ENCODE measurements at places on chromosomes 13 and 19.

- DNase-seq, result no peak
Measured at GRCh38 chr19:29404015-29404414, 121.8 kb upstream of the VSTM2B start.

- no peak for DNase-seq
Measured at GRCh38 chr19:12331211-12331941, 2.1 kb downstream of the ZNF563 start.

DNA sequence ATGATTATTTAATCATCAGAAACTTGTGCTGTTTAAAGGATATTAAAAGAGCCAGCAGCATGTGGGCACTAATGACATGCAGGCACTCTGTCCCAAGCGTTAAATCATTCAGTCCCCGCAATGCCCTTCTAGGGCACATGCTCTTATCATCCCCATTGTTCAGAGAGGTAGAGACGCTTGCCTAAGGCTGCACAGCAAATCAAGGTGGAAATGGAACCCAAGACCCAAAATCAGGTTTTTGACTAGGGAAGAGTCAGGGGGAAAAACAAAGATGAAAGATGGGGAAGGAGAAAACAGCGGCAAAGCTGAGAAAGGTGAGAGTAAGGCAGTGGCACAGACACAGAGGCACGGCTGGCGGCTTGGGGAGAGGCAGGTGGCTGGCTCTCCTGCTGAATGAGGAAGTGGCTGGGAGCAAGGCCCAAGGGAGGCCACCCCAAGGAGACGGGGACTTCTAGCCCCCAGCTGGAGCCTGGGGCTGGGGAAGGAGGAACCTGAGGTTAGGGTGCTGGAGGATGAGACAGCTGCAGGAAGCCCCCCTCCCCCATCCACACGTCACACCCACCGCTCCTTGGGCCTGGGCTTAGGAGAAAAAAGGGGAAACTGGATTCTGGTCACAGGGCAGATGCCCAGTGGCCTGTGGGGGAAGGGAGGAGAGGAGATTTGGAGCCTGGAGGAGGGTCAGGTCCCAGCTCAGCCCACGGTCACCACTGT is 1.0 kb upstream of the TYROBP start:
- no peak for DNase-seq

DNA sequence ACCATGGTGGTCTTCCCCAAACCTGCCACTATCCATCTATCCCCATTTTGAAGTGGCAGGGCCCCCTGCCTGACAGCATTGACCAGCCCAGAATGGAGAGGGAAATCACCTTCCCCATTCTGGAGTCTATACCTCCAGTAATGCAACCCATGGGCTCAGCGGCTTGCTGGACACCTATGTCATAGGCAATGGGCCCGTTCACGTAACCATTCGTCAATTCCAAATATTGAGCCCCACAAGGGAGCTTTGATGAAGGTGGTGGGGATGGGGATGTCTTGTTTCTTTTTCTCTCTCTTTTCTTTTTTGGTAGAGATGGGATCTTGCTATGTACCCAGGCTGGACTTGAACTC is 63.1 kb downstream of the AP1M1 start:
- no peak for DNase-seq

DNA sequence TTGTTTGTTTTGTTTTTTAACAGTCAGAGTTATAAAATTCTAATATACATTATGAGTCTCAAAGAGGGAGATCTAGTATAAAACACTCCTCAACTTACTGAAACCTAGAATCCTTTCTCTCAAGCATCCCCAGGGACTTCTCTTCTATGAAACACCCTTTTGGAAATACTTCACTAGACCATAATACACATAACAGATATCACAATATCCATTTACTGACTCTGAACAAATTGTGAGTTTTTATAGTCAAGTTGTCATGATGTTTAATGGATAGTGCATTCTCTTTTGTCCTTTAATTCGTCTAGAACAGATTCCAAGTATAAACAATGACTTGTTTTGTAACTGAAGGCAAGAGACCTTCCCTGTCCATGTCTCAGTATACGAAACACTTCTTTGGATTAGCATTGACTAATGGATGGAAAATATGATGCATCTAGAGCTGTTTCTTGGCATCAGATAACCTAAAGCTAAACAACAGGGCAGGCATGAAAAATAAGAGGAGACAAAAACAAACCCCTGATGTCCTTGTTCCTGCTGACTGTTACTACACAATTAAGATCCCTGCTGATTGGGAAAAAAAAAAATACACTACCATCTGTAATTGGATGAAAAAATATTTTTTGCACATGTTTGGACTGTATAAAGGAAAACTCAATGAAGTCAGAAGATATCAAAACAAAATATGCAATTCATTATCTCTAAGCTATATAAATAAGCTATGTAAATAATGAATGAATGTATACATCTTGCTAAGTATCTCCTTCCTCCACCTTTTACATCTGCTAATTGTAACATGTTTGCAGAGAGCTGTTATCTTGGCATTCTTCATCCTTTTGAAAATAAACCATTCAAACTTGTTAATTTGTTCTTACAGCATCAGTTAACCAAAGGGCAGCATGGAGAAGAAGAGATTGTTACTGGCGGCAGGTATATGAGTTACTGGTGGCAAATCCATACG is 214.2 kb downstream of the LACC1 start:
- DNase-seq, result no peak

GRCh38 chr19:6235031-6235951 is 44.5 kb downstream of the MLLT1 start:
- no peak for DNase-seq

DNA sequence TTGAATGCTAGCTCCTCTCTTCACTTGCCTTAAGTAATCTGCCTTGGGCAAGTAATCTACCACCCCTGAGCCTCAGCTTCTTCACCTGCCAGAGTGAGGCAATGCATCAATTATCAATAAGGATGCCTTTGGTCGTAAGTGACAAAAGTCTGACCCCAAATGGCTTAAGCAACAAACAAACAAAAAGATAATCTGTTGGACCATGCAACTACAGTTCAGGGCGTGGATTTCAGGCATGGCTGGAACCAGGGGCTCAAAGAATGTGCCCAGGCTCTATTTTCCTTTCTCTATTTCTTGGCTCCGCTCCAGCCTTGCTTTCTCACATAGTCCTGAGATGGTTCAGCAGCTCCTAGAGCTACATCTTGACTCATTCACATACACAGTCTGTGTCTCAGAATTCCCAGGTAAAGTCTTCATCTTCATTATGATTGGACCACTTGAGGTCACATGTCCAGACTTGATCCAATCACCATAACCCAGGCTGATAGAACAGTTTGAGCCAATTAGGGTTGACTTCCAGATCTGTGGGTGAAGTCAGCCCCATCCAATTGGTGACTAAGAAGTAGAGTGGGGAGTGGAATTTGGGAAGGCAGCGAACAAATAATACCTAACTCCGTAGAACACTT is 29.6 kb downstream of the ACSBG2 start:
- DNase-seq, result peak; percentile 9

GRCh38 chr13:102440259-102440936 is 38.5 kb upstream of the FGF14 start:
- DNase-seq, result no peak

- no peak for DNase-seq
Measured at GRCh38 chr13:91817250-91817649, 418.8 kb downstream of the GPC5 start.

GRCh38 chr19:47155148-47155547 is 24.5 kb downstream of the SAE1 start:
- DNase-seq, result no peak

DNA sequence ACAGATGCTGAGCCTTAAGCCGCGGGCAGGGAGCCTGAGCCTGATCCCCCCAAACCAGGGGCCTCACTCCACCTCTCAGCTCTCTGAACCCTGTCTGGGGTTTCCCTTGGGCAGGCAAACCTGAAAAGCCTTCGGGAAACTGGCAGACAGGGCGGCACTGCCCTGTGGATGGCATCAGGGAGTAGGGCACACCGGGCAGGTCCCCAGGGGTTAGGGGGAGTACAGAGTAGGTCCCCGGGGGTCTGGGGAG is 9.7 kb downstream of the MKNK2 start:
- no peak for DNase-seq

DNA sequence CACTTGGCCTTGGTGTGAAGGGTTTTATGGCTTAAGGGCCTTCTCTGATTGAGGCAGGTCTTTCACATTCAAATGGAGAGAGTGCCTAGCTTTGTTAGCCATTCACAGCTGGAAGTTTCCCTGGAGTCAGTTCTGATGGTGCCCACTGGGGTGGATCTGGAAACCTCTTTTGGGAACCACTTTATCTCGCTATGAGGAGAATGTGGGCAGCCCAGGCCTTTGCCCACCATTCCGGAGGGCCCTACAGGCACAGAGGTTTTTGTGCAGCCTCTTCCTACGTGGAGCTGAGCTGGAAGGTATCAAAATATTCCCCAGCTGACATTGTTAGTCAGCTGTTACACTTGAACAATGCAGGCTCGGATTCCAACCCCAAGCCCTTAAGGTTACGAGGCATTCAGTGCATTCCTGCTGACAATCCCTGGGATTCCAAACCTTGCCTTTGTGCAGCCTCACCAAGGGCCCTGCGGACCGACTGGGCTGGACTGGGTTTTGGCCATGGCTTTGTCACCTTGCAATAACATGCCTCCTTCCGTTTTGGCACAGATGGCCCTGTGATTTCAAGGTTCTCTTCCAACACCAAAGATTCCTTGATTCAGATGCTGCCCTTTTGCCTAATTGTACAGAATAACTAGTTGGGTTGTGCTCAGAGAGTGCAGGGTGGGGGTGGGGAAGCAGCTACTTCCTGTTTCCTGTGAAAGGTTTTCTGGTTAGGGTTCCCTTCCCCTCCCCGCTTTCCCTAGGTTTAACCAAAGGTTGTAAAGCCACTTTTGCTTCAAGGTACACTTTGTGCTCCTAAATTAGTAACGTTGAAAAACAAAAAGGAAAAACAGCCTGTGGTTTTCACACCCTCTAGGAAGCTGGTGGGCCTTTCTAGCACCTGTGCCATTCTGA is 27.0 kb downstream of the SAE1 start:
- DNase-seq, result no peak

DNA sequence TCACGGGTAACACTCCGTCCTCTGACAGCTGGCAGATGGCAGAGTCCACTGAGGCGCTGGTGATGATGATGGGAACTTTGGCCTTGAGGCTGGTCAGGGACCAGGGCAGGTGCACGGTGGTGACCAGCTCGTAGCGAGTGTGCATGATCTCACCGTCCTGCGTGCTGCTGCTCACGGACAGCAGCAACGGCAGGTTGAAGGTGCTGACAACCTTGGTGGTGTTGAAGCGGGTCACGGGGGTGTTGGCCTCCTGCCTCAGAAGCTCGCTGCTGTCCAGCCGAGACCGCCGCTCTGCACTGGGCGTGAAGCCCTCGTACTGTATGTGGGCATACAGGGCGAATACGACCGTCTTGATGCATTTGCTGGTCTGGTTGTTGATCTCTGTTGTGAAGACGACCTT is 11.6 kb downstream of the ARRDC5 start:
- no peak for DNase-seq

- no peak for DNase-seq
Measured at GRCh38 chr19:51503286-51503817, 1.8 kb upstream of the SIGLEC12 start.

DNA sequence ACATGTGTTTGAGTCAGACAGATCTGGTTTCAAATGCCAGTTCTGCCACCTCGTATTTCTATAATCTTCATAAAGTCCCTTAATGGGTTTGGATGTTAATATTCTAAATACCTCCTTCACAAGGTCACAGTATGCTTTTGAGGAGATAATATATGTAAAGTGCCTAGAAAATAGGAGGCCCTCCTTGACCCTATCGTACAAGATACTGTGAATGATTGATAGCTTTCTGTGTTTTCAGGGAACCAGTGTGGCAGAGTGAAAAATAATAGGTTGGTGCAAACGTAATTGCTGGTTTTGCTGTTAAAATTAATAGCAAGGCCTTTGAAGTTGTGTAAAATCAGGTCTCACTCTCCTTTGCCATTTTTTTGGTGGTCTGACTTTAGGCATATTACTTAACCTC is 77.5 kb upstream of the SCEL start:
- no peak for DNase-seq

GRCh38 chr13:43363156-43363953 is 340.0 kb downstream of the DNAJC15 start:
- DNase-seq, result no peak

GRCh38 chr19:55373993-55374757 is 2.5 kb upstream of the TMEM190 start:
- DNase-seq, result no peak

- no peak for DNase-seq
Measured at GRCh38 chr13:70339738-70340137, 231.5 kb upstream of the KLHL1 start.

DNA sequence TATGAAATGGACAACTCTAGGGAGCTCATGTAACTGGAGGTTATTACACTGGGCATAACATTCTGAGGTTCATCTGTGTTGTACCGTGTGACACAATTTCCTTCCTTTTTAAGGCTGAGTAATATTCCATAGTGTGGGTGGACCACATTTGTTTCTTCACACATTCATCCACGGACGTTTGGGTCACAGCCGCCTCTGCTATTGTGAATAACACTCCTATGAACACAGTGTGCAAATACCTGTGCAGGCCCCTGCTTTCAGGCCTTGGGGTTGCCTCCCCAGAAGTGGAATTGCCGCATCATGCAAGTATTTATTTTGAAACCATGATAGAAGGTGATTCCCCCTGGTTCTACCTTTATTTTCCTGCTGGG is 63.4 kb upstream of the MCF2L start:
- no peak for DNase-seq

DNA sequence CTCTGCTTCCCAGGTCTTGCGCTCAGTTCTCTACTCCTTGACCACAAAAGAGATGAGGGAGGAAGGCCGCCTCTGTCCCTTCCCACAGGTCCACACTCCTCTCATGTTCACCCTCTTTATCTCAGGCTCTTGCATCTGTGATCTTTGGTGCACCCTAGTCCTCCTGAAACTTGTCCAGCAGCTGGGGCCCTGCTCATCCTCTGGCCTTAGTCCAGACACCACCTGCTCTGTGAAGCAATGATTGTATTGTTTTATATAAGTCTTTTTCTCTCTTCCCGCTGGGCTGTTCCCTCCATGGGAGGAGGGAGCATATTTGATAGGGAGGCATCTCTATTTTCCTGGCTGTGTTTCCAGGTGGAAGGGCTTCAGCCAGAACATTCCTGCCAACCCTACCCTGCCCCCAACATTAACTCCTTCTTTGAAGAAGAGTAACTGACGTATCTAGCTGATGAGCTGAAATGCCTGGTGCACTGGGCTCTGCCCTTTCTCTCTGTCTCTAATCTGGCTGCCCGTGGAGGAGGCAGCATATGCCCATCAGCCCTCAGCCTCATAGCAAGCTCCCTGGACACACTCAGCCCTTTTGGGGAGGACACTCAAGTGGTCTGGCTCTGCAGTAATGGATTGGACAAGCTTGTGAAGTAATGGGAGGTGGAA is 38.2 kb upstream of the SIAH3 start:
- no peak for DNase-seq

DNA sequence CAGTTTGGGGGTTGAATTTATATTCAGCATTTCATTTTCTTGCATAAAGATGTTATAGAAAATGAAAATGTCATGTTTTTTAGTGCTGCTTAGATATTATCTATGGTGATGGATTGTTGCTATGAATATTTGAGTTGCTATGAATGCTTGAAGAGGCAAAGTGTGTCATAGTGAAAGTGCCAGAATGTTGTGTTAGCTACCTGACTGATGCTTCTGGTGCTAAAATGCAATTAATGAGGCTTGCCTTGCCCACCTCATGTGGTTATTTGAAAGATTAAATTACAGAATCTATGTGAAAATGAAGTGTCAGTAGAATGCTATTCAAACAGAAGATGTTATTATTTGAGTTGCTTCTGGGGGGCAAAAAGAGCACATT is 62.7 kb upstream of the MYCBP2 start:
- no peak for DNase-seq
